Activated B cell treated with CpG ODN at 0.5 μM for 24 hours (primary cell): ENCODE measurements at places on chromosomes 2 and 18. TPM values are rescaled to one million over a fixed set of nuclear protein-coding genes. Genes with fewer than 3 reads are reported as not detected.

L3MBTL4 gene
- total RNA-seq = 10.6 and 12.3 TPM in 2 replicates

SULT1C2 gene
- not detected in 2 replicates for total RNA-seq

INHA gene
- not detected in 2 replicates for total RNA-seq

CCDC141 gene
- total RNA-seq = 32.1 and 38.8 TPM in 2 replicates

CEP76 gene
- total RNA-seq = 6.4 and 6.9 TPM in 2 replicates

ZSWIM2 gene
- total RNA-seq = not detected in 2 replicates

SLC4A5 gene
- 5.4 and 5.9 TPM in 2 replicates for total RNA-seq

NYAP2 gene
- 0.07 TPM in 1 of 2 replicates, not detected in the other for total RNA-seq

SALL3 gene
- total RNA-seq = not detected in 2 replicates

SPHKAP gene
- total RNA-seq = not detected in 2 replicates

CXCR2 gene
- not detected in 2 replicates for total RNA-seq

FEV gene
- not detected in 2 replicates for total RNA-seq

CCDC68 gene
- total RNA-seq = 0.24 and 0.33 TPM in 2 replicates

MXD1 gene
- total RNA-seq = 10.9 and 11.8 TPM in 2 replicates

KLHL14 gene
- total RNA-seq = 41.7 and 46.5 TPM in 2 replicates
